Posterior vena cava (tissue), 2 donors: ENCODE measurements at places on chromosomes 2 and 18. TPM values are rescaled to one million over a fixed set of nuclear protein-coding genes. Genes with fewer than 3 reads are reported as not detected.

GRCh38 chr18:50898919-50899318, 20.0 kb downstream of the ME2 start:
- no peak for DNase-seq

DNA sequence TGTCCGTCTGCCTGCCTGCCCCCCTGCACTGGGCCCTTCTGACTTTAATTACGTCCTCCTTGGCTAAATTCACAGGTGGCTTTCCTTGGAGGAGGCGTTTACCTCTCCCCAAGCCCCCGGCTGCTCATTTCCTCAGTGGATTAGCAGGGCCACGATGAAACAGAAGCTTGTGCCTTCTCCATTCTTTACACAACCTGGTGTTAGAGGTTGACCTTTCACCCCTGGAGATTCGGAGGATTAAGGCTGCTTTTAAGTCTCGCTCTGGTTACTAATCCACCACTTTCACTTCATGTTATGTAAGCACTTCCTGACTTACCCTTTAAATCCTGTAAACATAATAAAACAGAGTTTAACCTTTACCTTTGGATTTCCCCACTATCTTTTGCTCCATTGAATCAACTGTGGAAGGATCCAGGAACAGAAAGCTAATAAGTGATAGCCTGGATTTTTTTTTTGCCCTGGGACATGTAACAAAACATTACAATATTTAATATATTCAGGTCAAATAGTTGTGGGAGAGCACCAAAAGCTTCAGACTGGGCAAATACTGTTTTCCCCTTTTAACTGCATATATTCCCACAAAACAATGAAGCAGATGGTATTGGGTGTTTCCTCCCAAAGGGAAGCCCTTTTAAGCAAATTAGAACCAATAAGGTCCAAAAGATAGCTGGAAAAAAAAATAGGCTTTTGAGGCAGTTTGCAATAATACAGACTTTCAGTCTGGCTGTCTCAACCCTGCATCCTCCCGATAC, 370.2 kb downstream of the EN1 start:
- DNase-seq: no peak

DNA sequence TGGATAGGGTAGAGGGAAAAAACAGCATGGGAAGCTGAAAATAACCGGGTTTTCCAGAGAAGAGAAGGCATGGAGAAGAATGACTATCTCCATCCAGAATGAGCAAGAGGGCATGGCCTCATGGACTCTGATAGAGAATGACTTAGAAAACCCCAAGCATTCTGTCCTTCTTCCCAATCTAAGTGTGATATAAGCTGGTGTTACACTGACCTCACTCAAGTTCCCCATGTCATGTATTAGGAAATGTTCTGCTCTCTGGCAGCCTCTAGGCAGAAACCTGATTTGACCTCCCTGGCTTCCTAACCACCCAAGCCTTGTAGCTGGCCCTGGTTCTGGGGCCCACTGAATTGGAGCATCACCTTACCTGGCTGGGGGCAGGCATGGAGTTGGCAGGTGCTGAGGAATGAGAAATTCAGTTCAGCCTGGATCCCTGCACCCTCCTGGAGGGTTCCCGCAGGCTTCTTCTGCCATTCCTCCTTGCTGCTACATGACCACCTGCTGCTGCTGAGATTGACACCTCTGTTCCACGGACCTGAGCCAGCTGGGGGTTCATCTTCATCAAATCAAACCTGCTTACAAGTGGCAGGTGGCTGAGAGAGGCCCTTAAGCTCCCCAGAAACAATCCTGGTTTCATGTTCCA, 5.2 kb upstream of the SIGLEC15 start:
- no peak for DNase-seq

GRCh38 chr18:21191596-21192307, 50.3 kb upstream of the GREB1L start:
- no peak for DNase-seq

The TUBA3D gene
- not detected for total RNA-seq

GRCh38 chr18:75206452-75207309, 2.3 kb downstream of the PTGR3 start:
- no peak for DNase-seq

The PAIP2B gene
- total RNA-seq: 3.8 TPM

The SNED1 gene
- total RNA-seq: 62.7 TPM

DNA sequence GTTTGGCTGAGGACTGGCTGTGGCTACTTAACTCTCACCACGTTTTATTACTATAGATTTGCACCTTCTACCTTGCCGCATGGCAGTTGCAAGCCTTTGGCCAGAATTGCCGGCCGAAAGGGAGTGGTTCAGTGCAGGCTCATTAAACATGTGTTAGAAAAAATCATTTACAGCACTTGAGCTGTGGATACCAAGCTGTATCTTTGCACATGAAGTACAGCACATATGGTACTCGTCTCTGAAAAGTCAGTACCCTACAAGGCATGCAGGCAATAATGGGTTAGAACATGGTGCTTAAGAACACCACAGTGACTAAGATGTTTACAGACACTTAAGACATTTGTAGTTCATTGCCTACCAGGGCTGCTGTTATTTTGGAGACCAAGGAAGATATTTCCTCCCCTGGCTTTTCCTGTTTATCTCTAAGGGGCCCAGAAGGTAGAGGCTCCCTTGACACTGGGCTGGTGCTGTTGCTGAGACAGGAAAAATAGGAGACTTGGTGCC, 103.1 kb downstream of the ZNF532 start:
- no peak for DNase-seq

- DNase-seq: no peak
Measured at GRCh38 chr18:73118121-73118816, 250.5 kb upstream of the NETO1 start.

- DNase-seq: no peak
Measured at GRCh38 chr2:207619764-207620203, 5.4 kb downstream of the METTL21A start.

The CDH19 gene
- 1.6 TPM for total RNA-seq

- no peak for DNase-seq
Measured at GRCh38 chr2:12513339-12513738, 203.4 kb upstream of the TRIB2 start.

The PLEK gene
- total RNA-seq: 22.7 TPM

The UBXN2A gene
- total RNA-seq: 17.6 TPM

- no peak for DNase-seq
Measured at GRCh38 chr2:154692927-154693326, 5.6 kb upstream of the KCNJ3 start.

GRCh38 chr2:13676269-13676668, 956.2 kb upstream of the LRATD1 start:
- no peak for DNase-seq

DNA sequence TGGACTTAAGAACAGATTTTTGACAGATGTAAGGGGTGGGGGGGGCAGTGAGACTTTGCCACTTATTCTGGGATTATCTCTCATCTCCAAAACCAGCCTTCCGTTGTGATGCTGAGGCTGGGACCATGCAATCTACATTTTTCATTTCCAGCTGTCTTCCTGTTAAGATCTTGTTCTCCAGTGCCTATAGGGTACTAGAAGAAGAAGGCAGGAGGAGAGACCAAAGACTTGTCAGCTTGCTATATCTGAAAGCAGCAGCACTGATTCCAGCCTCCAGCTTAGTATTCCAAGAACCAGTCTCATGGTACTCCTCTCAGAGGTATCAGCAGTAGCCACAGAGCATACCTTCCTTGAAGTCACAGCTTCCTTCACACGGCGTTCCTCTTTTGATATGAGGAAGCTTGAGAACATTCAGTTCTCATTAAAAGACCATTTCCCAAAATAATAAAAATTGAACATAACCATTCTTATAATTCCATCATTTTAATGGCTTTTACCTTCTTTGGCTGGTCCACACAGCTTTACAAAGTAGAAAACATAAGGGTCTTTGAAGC, 49.8 kb downstream of the USP34 start:
- no peak for DNase-seq

DNA sequence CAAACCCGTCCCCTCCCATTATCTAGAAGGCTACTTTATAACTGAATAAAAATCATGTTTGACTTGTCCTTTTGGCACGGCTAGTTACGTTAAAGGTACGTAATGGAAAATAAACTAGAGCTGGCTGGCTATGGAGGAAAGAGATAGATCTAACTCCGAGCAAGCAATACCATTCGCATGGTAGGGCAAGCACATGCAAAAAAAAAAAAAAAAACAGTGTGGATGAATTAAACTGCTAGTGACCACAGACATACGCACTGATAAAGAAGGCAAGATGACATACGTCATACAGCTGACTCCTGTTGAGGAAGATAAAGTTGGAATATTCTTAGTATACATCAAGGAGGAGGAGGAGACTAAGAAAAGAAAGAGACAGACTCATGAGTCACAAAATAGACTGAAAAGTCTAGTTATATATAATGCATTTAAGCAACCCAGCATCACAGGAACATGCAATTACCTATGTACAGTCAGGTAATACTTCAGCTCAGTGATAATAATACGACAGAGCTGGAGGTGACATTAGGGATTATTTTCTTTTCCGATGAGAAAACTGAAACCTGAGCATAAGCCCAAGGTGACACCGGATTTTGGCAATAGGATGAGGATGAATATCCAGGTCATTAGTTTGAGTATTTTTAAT, 37.9 kb upstream of the NARS1 start:
- no peak for DNase-seq

The AQP12B gene
- not detected for total RNA-seq

The COPS7B gene
- 24.6 TPM for total RNA-seq

GRCh38 chr18:13871701-13872100, 43.6 kb downstream of the MC2R start:
- no peak for DNase-seq

DNA sequence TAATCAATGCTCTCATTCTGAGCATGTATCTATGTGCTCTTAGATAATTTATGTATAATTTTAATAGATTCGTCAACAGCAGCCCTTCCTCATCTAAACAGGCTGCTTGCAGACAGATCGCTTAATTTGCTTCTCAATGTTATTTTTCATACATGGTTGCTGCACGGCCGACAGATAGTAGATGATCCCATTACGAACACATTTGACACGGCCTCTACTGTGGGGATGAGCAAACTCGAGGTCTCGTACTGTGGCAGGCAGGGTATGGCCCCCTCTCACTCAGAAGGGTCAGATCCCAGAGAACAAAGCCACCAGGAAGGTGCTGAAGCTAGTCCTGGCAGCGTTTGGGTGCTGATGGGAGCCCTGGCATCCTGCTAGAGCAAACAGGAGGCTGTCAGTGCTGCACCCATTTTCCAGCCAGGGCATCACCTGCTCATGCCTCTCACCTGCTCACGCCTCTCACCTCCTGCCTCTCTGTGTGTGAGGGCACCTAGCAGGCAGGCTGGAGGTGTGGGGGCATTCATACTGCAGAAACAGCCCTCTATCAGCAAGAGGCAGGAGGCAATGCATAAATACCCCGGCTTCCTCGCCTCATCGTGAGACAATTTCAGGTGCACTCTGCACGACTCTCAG, 80.0 kb downstream of the KLHL29 start:
- DNase-seq: no peak

GRCh38 chr2:135792401-135793150, 44.4 kb downstream of the LCT start:
- DNase-seq: no peak

DNA sequence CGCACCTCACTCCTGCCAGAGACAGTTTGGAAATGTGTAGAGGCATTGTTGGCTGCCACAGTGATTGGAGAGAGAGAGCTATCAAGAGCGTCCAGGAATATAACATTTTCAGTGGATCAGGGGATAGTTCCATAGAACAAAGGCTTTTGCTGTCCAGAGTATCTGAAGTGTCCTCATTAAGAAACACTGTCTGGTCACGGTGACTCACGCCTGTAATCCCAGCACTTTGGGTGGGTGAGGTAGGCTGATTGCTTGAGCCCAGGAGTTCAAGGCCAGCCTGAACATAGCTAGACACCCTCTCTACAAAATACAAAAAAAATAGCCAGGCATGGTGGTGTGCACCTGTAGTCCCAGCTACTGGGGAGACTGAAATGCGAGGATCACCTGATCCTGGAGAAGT, 231.1 kb downstream of the MBD5 start:
- DNase-seq: no peak

The ALPP gene
- not detected for total RNA-seq

The SAG gene
- total RNA-seq: not detected

- DNase-seq: no peak
Measured at GRCh38 chr2:147177071-147177857, 667.6 kb upstream of the ACVR2A start.

GRCh38 chr2:8544786-8545694, 136.8 kb upstream of the ID2 start:
- peak; percentile 95 for DNase-seq
